ENCODE measurements at places on chromosomes 6 and 20. TPM values are rescaled to one million over a fixed set of nuclear protein-coding genes. Genes with fewer than 3 reads are reported as not detected.

DNA sequence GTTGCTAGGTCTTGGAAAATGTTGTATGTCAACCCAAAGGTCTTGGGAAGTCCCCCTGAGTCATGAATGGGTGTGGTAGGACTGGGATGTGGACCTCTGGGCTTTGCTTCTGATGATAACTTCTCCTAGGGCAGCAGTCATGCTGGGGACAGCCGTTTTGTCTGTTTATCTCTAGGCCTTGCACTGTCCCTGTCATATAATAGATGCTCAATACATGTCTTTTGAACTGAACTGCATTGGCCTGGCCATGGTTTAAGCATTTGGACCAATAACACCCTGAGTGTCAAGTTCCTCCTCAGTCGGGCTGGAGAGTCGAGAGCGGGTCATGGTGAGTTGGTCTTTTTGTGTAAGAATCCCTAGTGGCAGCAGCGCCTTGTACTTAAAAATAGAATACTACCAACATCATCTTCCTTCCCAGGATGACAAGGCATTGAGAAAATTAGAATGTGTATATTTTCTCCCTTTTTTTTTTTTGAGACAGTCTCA is 43.1 kb downstream of the E2F3 start:
- peaks cover 63% of the 10 kb centered on the region for H3K36me3 ChIP-seq
- no peak overlapping the region for H3K4me3 ChIP-seq

DNA sequence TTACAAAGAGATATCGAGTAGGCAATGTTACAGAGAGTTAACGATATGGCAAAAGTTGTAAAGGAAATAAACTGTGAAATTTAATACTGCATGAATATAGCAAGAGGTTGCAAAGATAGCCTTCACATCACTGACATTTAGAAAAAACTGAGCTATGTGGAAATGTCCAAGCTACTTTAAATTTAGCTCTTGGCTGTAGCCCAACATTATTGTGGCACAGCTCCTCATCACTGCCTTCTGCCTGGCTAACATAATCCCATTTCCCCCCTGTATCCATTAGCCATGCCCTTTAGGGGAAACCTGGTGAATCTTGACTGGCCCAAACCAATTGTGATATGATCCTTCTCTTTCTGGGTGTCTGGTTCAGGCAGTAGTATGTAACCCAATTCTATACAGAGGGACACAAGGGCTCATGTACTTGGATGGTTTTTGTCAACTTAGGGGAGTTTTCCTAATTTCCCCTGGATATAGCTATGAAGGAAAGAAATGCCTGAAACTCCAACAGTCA is 115.4 kb downstream of the PFDN4 start:
- H3K27ac ChIP-seq, result no peak overlapping the region
- no peak for DNase-seq
- no peak overlapping the region for H3K4me3 ChIP-seq
- H3K36me3 ChIP-seq, result no peaks in the 10 kb centered on the region
- no peaks in the 10 kb centered on the region for H3K27me3 ChIP-seq

GRCh38 chr6:47440719-47441118 is 36.9 kb upstream of the CD2AP start:
- H3K4me1 ChIP-seq, result no peaks in the 10 kb centered on the region
- H3K27ac ChIP-seq, result no peak overlapping the region
- no peak overlapping the region for H3K4me3 ChIP-seq

DNA sequence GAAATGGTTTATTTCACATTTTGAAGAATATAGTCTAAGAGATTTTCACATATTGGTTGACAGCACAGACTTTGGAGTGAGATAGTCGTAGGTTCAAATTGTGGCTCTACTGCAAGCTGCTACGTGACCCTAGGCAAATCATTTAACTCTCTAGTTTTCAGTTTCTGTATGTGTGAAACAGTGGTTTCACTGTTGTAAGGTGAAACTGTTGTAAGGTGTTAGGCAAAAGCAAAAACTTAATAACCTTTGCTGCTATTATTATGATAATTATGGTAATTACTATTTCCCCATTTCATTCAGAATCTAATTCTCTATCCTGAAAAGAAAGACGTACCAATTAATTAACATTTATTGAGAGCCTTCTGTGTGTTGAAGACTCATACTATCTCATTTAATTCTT is 144.2 kb downstream of the REV3L start:
- H3K4me1 ChIP-seq, result no peaks in the 10 kb centered on the region
- no peak for DNase-seq
- H3K4me3 ChIP-seq, result no peak overlapping the region
- peaks cover 32% of the 10 kb centered on the region for H3K36me3 ChIP-seq
- H3K27ac ChIP-seq, result no peak overlapping the region

DNA sequence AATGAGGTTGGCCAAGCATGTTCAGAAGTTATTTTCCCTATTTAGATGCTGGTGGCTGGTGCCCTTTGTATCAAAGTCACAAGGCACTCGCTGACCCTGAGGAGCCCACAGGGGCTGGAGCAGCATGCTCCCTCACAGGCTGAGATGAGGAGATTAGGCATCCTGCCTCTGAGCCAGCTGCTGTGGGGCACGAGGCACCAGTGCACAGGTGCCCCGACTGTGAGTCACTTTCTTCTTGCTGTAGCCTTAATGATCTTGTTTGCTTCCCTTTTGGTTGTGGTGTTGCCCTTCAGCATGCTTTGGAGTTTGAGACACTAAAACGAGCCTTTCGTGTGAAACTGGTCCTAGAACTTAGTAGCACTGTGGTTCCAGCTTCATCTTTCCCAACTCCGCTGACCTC is 4.3 kb downstream of the PSMG4 start:
- DNase-seq, result no peak
- H3K4me1 ChIP-seq, result no peaks in the 10 kb centered on the region
- H3K36me3 ChIP-seq, result no peaks in the 10 kb centered on the region
- H3K4me3 ChIP-seq, result no peak overlapping the region

- no peaks in the 10 kb centered on the region for H3K27me3 ChIP-seq
- no peaks in the 10 kb centered on the region for H3K36me3 ChIP-seq
- H3K4me1 ChIP-seq, result no peaks in the 10 kb centered on the region
- H3K27ac ChIP-seq, result no peak overlapping the region
- no peak overlapping the region for H3K4me3 ChIP-seq
These were observed 499.1 kb downstream of the CD83 start for GRCh38 chr6:14616656-14617055.

GRCh38 chr20:61166324-61166723 is 85.7 kb upstream of the CDH4 start:
- H3K4me1 ChIP-seq, result no peaks in the 10 kb centered on the region
- no peak overlapping the region for H3K4me3 ChIP-seq
- H3K27ac ChIP-seq, result no peak overlapping the region
- no peak for DNase-seq

DNA sequence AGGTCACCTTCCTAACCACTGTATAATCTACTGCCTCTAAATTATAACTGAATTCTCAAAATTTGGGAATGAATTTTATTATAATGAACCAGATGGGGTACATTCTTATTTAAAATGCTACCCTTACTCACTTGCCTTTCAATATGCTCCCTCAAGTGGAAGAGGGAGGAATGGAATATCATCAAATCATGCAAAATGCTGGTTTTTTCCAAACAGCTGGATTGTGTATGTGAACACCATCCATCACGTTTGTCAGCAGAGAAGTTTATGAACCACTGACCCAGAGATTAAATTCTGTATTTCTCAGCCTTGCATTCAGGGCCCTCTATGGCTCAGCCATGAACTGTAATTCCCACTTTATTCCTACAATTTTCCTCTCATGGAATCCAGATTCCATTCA is 40.5 kb downstream of the CBLN4 start:
- no peak for DNase-seq
- H3K36me3 ChIP-seq, result no peaks in the 10 kb centered on the region
- no peak overlapping the region for H3K4me3 ChIP-seq
- no peaks in the 10 kb centered on the region for H3K4me1 ChIP-seq
- no peaks in the 10 kb centered on the region for H3K27me3 ChIP-seq

DNA sequence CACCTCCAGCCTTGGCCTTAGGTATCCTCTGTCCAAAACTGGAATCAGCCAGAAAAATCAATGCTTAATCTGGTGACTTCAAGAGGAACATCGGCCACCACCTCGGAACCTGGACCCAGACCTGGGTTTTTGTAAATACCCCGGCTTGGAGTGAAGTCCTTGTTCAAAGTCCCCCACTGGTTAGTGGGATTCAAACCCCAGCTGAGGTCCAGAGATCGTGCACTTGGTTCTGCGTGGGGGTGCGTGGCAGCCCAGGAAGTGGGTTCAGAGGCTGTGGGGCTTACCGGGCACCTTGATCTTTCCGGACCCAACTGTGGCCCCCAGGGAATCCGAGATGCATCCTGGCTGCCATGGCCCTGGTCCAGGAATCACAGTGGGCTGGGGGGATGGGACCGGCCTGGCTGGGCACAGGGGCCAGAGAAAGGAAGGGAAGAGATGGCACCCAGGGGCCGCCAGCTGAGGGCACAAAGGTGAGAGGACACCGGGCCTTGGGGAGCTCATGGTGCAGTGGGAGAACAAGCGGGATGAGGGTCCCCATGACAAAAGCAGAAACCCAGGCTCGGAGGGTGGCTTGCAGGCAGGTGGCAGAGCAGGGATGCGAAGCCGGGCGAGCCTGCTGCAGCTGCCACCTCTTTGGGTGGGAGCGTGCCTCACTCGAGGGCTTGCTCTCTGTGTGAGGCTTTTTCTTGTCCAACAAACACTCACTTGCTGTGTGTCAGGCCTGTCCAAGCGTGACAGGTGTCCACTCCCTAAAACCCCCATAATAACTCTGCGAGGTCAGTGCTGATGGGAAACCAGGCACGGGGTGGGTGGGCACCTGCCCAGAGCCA is 27.7 kb downstream of the ZBP1 start:
- no peak for DNase-seq
- H3K4me1 ChIP-seq, result no peaks in the 10 kb centered on the region
- H3K4me3 ChIP-seq, result no peak overlapping the region
- H3K36me3 ChIP-seq, result no peaks in the 10 kb centered on the region
- no peak overlapping the region for H3K27ac ChIP-seq

DNA sequence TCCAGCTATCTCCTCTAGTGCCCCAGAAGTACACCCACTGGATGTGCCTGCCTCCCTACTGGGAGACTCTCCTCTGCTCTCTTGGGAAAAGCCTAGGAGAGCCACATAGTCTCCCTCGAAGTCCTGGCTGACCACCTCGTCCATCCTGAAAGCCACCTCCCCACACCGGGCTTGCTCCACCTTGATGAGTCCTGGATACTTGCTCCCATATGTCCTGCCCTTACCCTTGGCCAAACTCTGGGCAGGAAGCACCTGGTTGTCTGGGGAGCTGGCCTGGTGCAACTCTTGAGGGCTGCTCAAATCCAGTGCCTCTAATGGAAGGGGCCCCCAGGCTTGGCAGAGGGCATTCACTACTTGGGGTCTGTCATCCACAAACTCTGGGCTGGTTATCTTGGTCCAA is 19.3 kb downstream of the KIAA1755 start:
- no peaks in the 10 kb centered on the region for H3K36me3 ChIP-seq
- no peak for DNase-seq
- H3K27me3 ChIP-seq, result peaks cover 5% of the 10 kb centered on the region

DNA sequence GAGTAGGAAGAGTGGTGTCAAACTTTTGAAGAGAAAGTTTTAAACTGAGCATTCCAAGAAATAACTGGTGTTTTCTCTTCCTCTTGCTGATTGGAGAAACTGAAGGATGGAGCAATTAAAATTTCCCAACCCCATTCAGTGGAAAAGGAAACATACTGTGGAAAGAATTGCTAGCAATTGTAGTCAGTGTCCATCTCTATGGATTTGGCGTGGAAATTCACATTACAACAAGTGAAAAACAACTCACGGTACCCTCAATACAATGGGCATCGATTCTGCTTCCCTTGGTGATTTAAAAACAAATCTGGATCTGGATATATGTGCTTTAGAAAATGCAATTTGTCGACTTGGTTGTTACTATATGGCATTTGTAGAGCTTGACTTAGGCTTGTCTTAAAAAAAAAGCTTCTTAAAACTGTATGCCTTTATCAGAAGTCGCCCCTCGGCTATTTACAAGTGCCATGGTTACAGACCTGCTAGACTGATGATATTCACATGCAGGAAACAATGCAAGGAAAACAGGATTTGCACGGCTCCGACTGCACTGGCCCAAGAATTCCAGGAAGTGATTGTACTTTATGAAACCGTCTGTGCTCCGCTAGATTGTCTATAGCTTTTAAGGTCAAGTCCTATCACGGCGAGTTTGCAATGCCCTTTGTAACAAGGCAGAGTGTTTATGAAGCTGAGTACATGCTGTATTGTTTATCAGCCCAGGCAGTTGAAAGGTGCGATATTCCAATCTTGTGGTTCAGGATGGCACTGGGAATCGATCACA is 131.7 kb upstream of the PHACTR1 start:
- no peaks in the 10 kb centered on the region for H3K36me3 ChIP-seq
- H3K4me3 ChIP-seq, result no peak overlapping the region
- no peak overlapping the region for H3K27ac ChIP-seq
- no peaks in the 10 kb centered on the region for H3K27me3 ChIP-seq
- DNase-seq, result no peak
- H3K4me1 ChIP-seq, result no peaks in the 10 kb centered on the region

NRSN1 gene
- total RNA-seq, result 0.38 TPM

PREX1 gene
- 77.1 TPM for total RNA-seq

C20orf141 gene
- total RNA-seq, result not detected

LTA gene
- total RNA-seq, result not detected

RIPPLY2 gene
- total RNA-seq, result 0.36 TPM

SYNGAP1 gene
- total RNA-seq, result 90.2 TPM

SLC22A1 gene
- total RNA-seq, result 1.1 TPM

ULBP1 gene
- 0.55 TPM for total RNA-seq

RPN2 gene
- total RNA-seq, result 230 TPM

LRRC73 gene
- 0.64 TPM for total RNA-seq

Data from endodermal cell (in vitro differentiated cells).